Renal cortical epithelial cell (primary cell): ENCODE measurements at places on chromosomes 5 and 9. TPM values are rescaled to one million over a fixed set of nuclear protein-coding genes. Genes with fewer than 3 reads are reported as not detected.

SAXO1 gene
- total RNA-seq = under 0.01 TPM in 1 of 2 replicates, not detected in the other

SPINK13 gene
- 1.4 and 1.8 TPM in 2 replicates for total RNA-seq

IL4 gene
- total RNA-seq = not detected in 2 replicates

CDH9 gene
- total RNA-seq = not detected in 2 replicates
